ENCODE measurements at places on chromosomes 1 and 21.

DNA sequence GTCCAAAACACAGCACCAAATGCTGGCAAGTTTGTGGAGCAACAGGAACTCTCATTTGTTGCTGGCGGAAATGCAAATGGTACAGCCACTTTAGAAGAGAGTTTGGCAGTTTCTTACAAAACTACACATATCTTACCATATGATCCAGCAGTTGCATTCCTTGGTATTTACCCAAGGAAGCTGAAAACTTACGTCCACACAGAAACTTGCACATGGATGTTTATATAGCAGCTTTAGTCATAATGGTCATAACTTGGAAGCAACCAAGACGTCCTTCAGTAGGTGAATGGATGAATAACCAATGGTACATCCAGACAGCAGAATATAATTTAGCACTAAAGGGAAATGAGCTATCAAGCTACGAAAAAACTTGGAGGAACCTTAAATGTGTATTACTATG lies 66.4 kb downstream of the MARK1 start:
- no peak for DNase-seq

GRCh38 chr1:36484099-36484498 lies 1.4 kb upstream of the CSF3R start:
- no peak for DNase-seq

DNA sequence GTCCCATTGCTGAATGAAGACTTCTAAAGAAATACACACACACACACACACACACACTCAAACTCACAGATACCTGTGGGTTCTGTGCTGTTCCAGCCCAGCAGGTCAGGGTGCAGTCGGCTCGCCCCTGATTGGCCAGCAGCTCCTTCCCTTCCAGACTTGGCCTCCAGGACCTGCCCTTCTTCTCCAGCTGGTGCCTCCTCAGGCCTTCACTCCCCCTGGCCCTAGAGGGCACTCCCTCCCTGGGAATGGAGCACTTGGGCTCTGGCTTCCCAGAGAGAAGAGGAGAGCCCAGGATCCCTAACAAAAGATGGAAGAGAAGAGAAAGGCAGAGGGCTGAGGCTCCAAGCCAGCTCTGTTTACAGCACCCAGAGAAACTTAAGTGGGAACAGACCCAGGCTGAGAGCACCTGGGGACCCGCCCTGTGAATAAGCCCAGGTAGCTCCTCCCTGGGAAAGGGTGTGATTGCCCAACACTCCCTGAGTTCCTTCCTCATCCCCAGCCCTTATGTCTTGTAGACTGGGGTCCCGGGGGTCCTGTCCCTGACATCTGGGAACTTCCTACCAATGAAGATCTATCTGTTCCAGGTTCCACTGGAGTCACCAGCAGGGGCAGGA lies at the start of gene PGLYRP3:
PGLYRP3 (minus strand) TSS at position 383 of the 617 bp plus-strand sequence. CDS start 2,287 bp downstream, outside the sequence.
- DNase-seq = no peak

- no peak for DNase-seq
Observed at GRCh38 chr1:156433602-156434001, 64.6 kb downstream of the RHBG start.

DNA sequence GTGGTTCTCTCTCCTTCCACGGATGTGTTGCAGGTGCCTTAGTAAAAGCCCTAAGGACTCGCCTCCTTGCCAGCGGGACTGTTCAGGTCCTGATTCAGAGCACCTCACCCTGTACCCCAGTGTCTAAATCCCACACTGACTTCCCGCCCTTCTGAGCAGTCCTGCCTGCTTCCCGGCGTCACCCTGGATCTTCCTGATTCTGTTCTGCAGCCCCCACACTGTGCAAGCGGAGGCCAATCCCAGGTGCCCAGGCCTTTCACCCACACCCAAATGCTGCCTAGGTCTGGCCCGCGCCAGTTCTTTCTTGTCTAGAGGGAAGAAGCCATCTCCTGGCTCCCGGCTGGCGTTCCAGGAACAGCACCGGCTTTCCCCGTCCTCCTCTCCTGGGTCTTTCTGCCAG lies 95.9 kb upstream of the GALNT2 start:
- DNase-seq = no peak

- DNase-seq = no peak
Observed at GRCh38 chr1:2082064-2082463, 31.9 kb downstream of the PRKCZ start.

- no peak for DNase-seq
Observed at GRCh38 chr1:32876341-32877210, 5.9 kb upstream of the FNDC5 start.

DNA sequence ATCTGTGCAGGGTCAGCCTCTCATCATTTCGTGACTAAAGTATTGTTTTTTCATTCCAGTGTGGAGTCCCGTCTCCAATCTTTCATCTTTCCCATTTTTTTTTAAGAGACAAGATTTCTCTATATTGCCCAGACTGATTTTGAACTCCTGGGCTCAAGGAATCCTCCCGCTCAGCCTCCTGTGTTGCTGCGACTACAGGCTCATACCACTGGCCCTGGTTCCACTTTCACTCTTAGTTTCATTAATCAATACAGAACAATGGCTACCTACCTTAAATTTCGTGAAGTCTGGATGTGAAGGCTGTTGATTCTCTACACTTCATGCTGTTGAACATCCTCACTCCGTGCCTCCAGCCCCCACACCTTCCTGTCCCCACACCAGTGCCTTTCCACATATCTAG lies 97.7 kb upstream of the GREM2 start:
- DNase-seq = no peak

Data from retinal pigment epithelial cell (primary cell).